ENCODE measurements at places on chromosomes 11 and 22. TPM values are rescaled to one million over a fixed set of nuclear protein-coding genes. Genes with fewer than 3 reads are reported as not detected.

DNA sequence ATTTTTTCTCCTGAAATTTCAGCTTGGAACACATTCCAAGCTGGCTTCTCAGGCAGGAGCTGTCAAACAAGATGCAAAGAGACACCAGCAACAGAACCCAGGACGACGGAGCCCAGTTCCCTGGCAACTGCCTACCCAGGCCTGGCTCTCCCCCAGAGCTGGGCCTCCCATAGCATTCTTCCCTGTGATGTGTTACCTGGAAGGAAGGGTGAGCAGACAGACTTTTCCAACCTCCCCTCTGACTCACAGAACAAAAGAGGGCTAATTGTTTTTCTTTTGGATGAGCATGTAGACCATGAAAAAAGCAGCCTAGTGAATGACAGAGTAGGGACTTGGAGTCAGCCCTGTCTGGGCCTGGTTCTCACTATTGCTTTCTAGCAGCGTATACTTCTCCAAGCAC lies 55.3 kb upstream of the BMAL1 start:
- no peak for DNase-seq

GRCh38 chr22:36660510-36660840 lies 43.1 kb downstream of the CACNG2 start:
- no peak for DNase-seq

GRCh38 chr22:25659413-25659812 lies 82.6 kb upstream of the MYO18B start:
- DNase-seq = no peak

GRCh38 chr11:101775033-101775432 lies 139.8 kb upstream of the CEP126 start:
- DNase-seq = no peak

DNA sequence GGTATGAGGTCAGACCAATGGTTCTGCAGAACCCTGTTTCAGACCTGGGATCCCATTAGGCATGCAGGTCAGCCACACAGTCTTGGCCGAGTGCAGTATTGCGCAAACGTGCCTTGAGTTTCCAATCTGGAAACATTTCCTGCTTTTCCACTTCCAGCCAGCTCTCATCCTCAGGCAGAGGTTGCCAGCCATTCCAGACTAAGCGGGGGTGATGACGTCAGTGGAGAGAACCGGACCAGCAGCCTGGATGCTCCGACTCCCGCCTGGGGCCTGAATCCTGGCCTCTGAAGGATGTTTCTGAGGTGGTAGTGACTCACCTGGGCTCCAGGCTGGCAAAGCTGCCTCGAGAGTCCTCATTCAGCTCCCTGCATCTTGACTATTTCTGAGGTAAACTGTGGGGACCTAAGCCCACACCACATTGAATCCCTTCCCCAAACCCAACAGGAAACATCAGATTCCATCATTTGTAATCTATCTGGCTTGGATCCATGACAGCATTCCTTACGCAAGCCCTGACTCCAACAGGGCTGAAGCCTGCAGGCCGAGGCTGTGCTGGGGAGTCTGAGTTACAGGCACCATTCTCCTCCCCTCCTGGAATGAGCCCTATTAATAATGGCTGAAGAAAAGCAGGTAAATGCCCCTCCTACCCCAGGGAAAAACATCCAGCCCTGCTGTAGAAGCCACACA lies 83.0 kb downstream of the ABTB2 start:
- no peak for DNase-seq

- DNase-seq = no peak
Measured at GRCh38 chr11:102279641-102280170, 37.6 kb upstream of the BIRC3 start.

TMEM121B gene
- total RNA-seq = not detected

DNA sequence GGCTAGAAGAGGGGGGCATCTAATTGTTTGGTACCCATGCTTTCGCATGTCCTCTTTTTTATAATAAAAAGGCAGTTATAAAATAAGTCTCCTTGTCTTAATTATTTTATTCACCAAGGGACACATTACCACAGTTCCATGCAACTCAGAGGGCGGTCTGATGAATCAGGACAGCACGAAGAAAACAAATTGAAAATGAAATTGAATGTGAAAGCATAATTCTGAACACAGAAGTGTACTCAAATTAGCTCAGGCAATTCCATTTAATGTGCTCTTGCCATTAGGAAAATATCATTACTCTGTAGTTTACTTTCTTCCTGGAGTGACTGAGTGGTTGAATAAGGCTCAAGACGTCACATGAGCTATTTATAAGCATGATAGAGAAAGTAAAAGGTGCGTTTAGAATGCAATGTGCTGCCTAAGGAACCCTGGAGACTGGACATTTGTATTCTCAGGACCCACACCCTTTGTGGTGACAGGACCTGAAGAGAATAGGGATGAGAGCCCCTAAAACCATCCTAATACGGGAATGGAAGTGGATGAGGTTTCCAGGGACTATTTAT lies 59.6 kb downstream of the MTNR1B start:
- no peak for DNase-seq
